ENCODE measurements at places on chromosomes 2 and 18. TPM values are rescaled to one million over a fixed set of nuclear protein-coding genes. Genes with fewer than 3 reads are reported as not detected.

The CCDC141 gene
- polyA plus RNA-seq: 3.8 TPM

DNA sequence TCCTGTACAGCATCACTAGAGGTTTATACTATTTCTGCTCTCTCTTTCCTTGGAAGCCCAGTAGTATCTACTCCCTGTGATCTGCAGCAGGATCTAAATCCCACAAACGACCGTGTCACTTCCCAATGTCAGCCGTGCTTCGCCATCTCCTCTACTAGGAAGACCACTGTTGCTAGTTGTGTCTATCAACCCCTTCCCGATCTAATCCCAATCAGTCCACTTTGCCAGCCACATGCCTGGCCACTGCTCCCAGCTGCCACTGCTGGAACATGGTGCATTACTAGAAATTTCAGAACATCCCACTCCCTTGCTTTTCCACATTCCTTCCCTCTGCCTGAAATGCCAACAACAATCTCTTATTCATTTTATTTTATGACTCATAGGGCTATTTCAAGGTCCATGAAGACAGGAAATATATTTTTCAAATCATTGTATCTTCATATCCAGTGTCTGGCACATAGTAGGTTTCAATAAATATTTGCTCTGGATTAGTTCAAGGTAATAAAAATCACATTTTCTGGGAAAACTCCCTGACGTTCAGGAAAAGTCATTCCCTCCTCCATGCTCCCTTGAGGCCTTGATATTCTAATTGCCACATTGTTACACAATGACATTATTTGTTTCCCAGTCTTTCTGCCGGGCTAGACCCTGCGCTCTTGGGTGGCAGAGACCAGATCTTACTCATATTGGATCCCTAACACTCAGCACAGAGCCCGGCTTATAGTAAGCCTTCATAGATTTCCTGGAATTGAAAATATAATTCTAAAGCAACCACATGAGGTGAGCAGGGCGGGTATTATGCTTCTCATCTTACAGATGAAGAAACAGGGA is 2.1 kb upstream of the TRIB2 start:
- H3K4me3 ChIP-seq: no peak overlapping the region
- H3K27me3 ChIP-seq: no peaks in the 10 kb centered on the region
- peak overlapping the region; percentile 96 for H3K27ac ChIP-seq
- no peaks in the 10 kb centered on the region for H3K36me3 ChIP-seq
- DNase-seq: no peak
- peaks cover under 1% of the 10 kb centered on the region for H3K4me1 ChIP-seq

The CHRNA1 gene
- polyA plus RNA-seq: 1.5 TPM

- no peaks in the 10 kb centered on the region for H3K36me3 ChIP-seq
- peaks cover 4% of the 10 kb centered on the region for H3K27me3 ChIP-seq
- H3K4me3 ChIP-seq: no peak overlapping the region
- no peak overlapping the region for H3K27ac ChIP-seq
These were observed 18.7 kb downstream of the SP140 start for GRCh38 chr2:230244211-230244610.

The C2orf66 gene
- not detected for polyA plus RNA-seq

The NYAP2 gene
- polyA plus RNA-seq: 0.23 TPM

The ITGB1BP1 gene
- polyA plus RNA-seq: 51.8 TPM

The GPR55 gene
- polyA plus RNA-seq: not detected

- no peak overlapping the region for H3K27ac ChIP-seq
- H3K36me3 ChIP-seq: no peaks in the 10 kb centered on the region
- no peak overlapping the region for H3K4me3 ChIP-seq
These were observed 472.9 kb downstream of the PTPRM start for GRCh38 chr18:8040021-8040420.

- peaks cover 100% of the 10 kb centered on the region for H3K27me3 ChIP-seq
- H3K4me3 ChIP-seq: no peak overlapping the region
These were observed 139.4 kb upstream of the SIX3 start for GRCh38 chr2:44801841-44802776.

- H3K4me3 ChIP-seq: peak overlapping the region; percentile 27
- DNase-seq: no peak
- H3K27me3 ChIP-seq: no peaks in the 10 kb centered on the region
- peak overlapping the region; percentile 12 for H3K27ac ChIP-seq
- H3K4me1 ChIP-seq: no peaks in the 10 kb centered on the region
- no peaks in the 10 kb centered on the region for H3K36me3 ChIP-seq
These were observed 81.9 kb upstream of the CHRNA1 start for GRCh38 chr2:174846218-174846617.

DNA sequence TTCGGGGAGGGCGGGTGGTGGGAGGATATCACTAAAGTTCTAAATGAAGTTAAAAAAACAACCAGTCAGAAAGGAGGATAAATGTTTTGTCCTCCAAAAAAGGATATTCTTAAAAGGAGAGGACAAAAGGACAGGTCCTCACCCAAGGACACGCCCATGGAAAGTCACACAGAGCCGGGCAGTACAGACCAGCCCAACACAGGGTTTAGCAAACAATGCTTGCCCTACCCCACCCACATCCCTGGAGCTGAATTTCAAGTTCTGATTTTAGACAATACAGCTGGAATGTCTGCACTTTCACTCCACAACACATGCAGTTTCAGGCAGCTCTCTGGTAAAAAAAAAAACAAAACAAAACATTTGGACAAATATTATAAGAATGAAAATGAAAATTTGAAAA is 67.9 kb downstream of the SLC9A4 start:
- no peaks in the 10 kb centered on the region for H3K27me3 ChIP-seq
- no peak overlapping the region for H3K4me3 ChIP-seq
- H3K4me1 ChIP-seq: no peaks in the 10 kb centered on the region
- peak overlapping the region; percentile 5 for H3K27ac ChIP-seq

The DOK6 gene
- polyA plus RNA-seq: 4.6 TPM

DNA sequence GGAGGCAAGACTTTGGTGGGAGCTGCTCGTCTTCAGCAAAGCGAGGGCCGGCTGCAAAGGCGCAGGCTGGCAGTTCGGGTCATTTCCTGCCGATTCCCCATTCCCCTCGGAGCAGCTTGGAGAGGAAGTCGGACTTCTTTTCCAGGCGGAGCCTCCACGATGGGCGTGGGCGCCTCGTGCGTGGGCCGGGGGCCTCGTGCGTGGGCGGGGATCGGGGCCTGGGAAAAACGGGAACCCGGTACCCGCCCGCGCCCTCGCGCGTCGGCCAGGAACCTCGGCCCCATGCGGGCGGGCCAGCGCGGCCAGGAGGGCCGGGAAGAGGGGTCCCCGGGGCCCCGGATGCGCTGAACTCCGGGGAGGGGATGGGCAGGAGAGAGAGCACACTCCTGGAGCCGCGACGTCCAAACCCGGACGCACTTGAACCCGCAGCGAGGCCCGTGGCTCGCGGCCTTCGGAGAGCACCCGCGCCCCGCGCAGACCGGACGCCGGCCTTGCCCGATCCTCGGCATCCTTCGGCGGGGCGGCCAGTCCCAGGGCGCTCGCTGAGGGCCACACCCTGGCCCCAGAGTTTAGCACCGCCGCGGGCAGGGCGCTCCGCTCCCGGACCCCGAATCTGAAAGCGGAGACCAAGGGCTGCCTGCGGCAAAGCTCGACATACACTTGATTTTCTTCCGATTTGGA is 368.4 kb downstream of the MTX2 start:
- peaks cover 87% of the 10 kb centered on the region for H3K27me3 ChIP-seq
- peaks cover 7% of the 10 kb centered on the region for H3K4me1 ChIP-seq
- H3K36me3 ChIP-seq: no peaks in the 10 kb centered on the region
- H3K27ac ChIP-seq: no peak overlapping the region
- H3K4me3 ChIP-seq: peak overlapping the region; percentile 65
- peak; percentile 41 for DNase-seq

- no peaks in the 10 kb centered on the region for H3K27me3 ChIP-seq
- H3K27ac ChIP-seq: no peak overlapping the region
- H3K36me3 ChIP-seq: peaks cover 6% of the 10 kb centered on the region
- DNase-seq: no peak
- H3K4me3 ChIP-seq: no peak overlapping the region
- no peaks in the 10 kb centered on the region for H3K4me1 ChIP-seq
These were observed 26.2 kb downstream of the DDX1 start for GRCh38 chr2:15617778-15618448.

The CERS6 gene
- polyA plus RNA-seq: 32.7 TPM

- H3K36me3 ChIP-seq: no peaks in the 10 kb centered on the region
- no peak for DNase-seq
- no peak overlapping the region for H3K27ac ChIP-seq
- no peaks in the 10 kb centered on the region for H3K27me3 ChIP-seq
These were observed 47.9 kb downstream of the ADD2 start for GRCh38 chr2:70720124-70720523.

- no peak for DNase-seq
- H3K4me3 ChIP-seq: no peak overlapping the region
- peaks cover 4% of the 10 kb centered on the region for H3K27me3 ChIP-seq
- no peaks in the 10 kb centered on the region for H3K36me3 ChIP-seq
- H3K4me1 ChIP-seq: no peaks in the 10 kb centered on the region
- H3K27ac ChIP-seq: no peak overlapping the region
These were observed 56.6 kb upstream of the SLC1A4 start for GRCh38 chr2:64932371-64933216.

- no peaks in the 10 kb centered on the region for H3K36me3 ChIP-seq
- no peak overlapping the region for H3K4me3 ChIP-seq
- DNase-seq: no peak
- no peak overlapping the region for H3K27ac ChIP-seq
- H3K4me1 ChIP-seq: peaks cover 40% of the 10 kb centered on the region
- H3K27me3 ChIP-seq: no peaks in the 10 kb centered on the region
These were observed 179.8 kb upstream of the HAAO start for GRCh38 chr2:42971947-42972736.

DNA sequence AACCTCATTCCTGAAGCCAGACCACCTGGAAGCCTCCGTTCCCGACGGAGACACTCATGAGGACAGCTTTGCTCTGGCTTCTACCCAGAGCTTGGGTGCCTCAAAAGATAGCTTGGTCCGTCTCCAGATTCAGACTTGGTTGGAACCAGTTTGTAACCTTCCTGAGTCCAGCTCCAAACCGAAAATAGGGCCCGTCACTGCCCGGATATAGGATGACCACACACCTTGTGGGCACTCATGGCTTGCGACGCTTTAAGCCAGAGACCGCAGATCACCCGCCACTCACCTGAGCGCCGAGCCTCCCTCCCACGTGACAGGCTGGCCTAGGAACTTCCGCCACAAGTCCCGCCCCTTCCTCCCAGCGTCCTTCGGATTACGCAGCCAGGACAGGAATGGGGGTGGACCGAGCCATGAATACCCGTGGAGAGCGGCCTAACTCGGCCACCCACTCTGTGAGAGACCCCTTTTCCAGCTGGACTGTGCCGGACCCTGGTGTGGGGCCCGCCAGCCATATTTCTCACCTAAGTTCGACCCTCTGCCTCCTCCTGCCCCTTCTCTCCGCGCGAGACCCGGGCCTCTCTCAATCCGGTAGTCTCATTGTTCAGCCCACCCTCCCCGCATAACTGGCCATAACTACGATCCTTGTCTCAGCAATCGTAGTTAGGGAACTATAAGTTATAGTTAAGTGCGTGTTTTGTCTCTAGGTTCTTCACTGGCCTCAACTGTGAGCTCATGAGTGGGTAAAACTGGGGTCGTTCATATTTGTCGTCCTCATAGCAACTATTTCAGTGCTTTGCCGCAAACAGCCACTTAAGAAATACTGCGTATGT is at the start of gene MPV17:
Gene MPV17 (minus strand): TSS at position 332 of the 830 bp plus-strand sequence. CDS start 580 bp downstream, outside the sequence.
- peak; percentile 98 for DNase-seq
- peaks cover 21% of the 10 kb centered on the region for H3K4me1 ChIP-seq
- no peaks in the 10 kb centered on the region for H3K27me3 ChIP-seq
- peak within 1 kb of the TSS; percentile 99 for H3K27ac ChIP-seq
- peak within 1 kb of the TSS; percentile 86 for H3K4me3 ChIP-seq

The IL18RAP gene
- not detected for polyA plus RNA-seq

The VWC2L gene
- polyA plus RNA-seq: not detected

Measured in hepatocyte (in vitro differentiated cells).